ENCODE measurements at places on chromosomes 16 and 17.

DNA sequence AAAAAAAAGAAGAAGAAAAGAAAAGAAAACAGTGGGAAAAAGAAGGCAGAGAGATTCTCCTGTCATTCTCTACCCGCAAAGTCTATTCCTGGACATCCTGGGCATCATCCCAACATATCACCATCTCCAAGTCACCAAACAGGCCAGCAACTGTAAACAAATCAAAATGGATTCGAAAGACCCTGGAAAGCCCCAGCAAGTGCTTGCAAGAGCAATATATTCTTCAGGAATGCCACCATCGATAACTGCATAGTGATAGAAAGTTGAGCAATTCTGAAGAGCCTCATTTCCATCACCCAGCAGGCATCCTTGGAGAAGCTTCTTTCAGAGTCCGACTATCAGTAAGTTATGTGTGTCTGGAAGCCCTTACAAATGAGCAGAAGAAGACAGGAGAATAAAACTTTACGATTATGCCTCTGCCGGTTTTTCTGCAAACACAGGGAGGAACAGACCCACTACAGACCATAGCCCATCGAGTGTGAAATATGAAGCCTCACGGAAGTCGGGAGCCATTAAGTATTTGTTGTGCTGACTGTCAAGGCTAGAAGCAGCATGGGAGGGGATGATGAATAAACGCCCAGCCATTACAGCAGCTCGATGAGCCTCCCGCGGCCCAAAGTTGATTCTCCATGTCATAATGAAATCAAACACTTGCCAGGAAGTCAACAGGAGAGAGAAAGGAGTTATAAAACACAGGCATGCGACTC lies 64.5 kb upstream of the SEC14L1 start:
- DNase-seq, result no peak

- no peak for DNase-seq
Observed at GRCh38 chr16:53404959-53405358, 29.3 kb upstream of the RBL2 start.

DNA sequence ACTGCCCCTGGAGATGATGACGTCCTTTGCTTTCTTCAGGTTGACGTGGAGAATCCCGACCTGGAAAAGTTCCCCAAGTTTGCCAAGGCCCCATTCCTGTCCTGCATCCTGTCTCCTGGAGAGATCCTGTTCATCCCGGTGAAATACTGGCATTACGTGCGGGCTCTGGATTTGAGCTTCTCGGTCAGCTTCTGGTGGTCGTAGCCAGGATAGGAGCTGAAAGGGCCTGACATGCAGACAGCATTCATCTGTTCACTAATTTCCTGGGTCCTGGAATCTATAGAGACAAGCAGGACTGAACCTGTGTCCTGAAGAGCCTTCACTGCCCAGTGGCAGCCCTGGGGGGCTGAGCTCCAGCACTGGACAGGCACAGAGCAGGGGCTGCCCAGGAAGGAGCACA lies 17.2 kb downstream of the KDM8 start:
- no peak for DNase-seq

- no peak for DNase-seq
Observed at GRCh38 chr17:13263746-13264145, 245.9 kb upstream of the ELAC2 start.

DNA sequence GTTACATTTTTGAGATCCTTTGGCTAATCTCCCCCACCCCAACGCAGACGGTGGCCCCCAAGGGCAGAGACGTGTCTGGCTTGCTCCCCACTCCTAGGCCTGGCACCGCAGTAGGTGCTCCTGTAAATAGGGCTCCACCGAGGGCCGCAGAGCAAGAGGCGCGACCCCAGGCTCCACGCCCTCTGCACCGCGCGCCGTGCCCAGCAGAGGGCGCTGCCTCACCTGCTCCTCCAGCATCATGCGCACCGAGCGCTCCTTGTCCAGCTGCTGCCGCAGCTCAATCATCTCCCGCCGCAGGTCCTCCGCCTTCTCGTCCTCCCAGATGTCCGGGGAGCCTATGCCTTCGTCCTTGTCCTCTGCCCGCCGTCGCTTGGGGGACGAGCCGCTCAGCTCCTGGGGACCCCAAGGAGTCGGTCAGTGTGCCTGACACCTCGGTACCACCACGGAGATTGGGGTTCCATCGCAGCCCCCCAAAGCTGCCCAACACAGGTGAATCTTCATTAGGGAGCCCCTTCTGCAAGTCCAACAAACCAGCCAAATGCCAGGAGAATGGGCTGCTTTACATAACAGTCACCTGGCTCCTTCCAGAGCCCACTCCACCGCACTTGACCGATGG lies 11.2 kb downstream of the TFAP4 start:
- no peak for DNase-seq

GRCh38 chr16:89324056-89325010 lies 106.8 kb downstream of the ZNF778 start:
- DNase-seq, result peak; percentile 77

GRCh38 chr17:37567538-37567937 lies 41.7 kb downstream of the SYNRG start:
- no peak for DNase-seq

GRCh38 chr17:37695726-37696125 lies 49.1 kb downstream of the HNF1B start:
- DNase-seq, result no peak

DNA sequence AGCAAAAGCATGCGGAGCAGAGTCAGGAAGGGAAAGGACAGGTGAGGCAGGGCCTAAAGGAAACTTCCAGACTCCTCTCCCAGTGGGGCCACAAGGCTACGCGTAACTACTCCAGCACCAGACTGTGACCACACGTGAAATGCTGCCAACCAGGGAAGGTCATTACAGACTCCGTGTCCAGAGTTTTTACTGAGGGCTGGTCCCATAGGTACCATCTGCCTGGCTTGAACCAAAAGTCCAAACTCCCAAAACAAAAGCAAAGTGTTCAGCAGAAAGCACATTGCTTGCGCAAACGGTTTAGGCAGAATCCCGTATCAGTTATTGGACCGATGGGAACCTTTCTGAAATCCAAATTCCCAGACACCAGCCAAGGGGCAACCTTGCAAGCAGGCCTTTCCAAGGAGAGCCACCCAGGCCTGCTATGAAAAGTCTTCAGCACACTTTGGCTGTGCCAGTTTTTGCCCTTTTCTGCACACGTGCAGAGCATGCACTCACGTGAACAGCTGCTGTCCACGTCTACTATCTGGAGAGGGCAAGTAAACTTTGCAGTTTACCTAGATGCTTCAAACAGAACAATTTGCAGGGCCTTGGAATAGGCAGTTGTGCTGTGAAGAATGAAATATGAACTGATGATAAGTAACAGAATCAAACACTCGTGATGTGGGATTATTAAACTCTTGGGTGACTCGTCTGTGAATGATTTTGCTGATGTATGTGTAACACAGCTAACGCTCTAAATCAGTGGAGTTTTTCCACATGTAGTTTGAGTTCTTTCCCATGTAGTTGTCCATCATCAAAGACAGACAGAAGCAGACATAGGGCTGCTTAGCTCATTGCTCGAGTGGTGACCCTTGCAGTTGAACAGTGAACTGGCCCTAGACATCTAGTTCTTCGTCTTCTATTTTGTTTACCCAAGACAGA lies 58.1 kb upstream of the CRISPLD2 start:
- DNase-seq, result no peak

DNA sequence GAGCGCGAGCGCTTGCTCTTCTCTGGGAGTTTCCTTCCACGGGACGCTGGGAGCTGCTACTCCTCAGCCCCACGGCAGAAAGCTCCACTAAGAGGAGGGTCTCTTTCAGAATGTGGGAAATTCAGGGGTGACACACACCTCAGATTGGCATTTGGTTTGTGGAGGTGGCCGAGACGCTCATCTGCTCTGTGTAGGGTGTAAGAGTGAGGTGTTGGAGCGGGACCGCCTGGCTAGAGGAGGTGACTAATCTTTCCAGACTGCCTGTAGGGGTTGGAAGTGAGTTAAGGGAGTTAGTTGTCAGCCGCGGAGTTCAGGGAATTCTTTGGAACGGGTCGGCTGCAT lies 735 bp downstream of the PSMD11 start:
- DNase-seq, result peak; percentile 69

- DNase-seq, result peak; percentile 60
Observed at GRCh38 chr16:82639666-82640336, 13.0 kb downstream of the CDH13 start.

DNA sequence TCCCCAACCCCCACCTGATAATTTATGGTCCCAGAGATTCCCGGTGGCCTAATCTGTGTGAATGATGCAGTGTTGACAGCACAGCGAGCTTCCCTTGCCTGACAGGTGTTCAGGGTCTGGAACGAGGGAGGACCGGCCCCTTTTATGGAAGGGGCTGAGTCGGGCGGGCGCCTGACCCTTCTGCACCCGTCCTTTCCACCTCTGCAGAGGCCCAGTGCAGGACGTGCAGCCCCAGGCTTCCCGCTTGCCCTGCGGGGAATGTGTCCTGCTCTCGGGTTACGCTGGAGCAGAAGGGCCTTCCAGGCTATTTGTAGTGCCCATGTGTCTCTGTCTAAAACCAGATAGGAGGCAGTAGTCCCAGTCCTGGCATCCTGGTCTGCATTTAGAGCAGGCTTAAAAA lies 16.2 kb downstream of the SMTNL2 start:
- no peak for DNase-seq

DNA sequence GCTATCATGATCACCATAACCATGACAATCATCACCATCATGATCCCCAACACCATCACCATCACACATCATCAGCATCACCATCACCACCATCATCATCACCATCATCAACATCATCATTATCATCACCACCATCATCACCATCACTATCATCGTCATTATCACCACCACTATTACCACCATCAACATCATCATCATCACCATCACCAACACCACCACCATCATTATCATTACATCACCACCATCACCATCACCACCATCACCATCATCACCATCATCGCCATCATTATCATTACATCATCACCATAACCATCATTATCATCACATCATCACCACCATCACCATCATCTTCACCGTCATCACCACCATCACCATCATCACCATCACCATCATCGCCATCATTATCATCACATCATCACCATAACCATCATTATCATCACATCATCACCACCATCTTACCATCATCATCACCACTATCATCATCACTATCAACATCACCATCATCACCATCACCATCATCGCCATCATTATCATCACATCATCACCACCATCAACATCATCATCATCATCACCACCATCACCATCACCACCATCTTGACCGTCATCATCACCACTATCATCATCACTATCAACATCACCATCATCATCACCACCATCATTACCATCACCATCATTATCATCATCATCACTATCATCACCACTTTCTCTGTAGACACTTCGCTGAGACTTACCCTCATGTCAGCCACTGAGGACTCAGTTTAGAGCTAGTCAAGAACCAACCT lies 366.0 kb downstream of the C16orf95 start:
- DNase-seq, result no peak

DNA sequence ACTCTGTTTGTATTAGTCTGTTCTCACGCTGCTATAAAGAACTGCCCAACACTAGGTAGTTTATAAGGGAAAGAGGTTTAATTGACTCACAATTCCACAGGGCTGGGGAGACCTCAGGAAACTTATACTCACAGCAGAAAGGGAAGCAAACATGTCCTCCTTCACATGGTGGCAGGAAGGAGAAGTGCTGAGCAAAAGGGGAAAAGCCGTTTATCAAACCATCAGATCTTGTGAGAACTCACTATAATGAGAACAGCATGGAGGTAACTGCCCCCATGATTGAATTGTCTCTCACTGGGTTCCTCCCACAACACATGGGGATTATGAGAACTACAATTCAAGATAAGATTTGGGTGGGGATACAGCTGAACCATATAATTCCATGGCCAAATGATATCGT lies 30.9 kb downstream of the ABCC1 start:
- DNase-seq, result no peak

DNA sequence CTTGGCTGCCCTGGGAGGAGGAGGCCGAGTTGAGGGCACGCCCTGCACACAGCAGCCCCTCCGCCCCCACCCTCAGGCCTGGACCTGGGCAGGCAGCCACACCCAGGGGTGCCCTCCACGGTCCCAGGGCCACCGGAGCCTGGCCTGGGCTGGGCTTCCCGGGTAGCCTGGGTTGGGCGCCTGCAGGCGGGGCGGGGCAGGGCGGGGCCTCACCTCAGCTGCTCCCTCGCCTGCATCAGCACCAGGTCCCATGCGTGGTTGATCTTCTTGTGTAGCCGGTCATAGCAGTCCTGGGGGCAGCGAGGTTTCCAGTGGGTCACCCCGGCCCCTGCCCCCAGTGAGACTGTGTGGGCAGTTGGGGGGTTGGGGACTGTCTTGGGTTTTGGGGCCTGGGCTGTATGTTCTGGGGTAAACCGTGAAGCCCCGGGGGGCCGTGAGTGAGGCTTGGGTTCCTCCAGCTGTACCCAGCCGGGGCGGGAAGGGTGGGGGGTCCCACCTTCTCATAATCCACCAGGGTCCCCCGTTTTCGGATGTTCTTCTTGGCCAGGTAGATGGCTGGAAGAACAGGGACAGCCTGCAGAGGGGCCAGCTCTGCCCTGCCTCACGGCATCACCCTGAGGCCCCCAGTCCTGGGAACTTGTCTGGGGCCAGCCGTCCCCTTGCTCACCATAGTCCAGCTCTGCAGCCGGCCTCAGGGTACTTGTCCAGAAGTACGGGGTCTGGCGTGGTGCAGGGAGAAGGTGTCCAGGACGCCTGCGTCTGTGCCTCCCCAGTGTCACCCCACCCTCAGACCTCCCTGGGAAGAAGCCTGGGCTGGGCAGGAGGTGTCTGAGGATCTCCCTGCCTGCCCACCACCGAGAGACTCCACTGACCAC lies 2.0 kb downstream of the RGS11 start:
- no peak for DNase-seq

- peak; percentile 78 for DNase-seq
Observed at GRCh38 chr17:15123593-15124263, 141.4 kb downstream of the PMP22 start.

DNA sequence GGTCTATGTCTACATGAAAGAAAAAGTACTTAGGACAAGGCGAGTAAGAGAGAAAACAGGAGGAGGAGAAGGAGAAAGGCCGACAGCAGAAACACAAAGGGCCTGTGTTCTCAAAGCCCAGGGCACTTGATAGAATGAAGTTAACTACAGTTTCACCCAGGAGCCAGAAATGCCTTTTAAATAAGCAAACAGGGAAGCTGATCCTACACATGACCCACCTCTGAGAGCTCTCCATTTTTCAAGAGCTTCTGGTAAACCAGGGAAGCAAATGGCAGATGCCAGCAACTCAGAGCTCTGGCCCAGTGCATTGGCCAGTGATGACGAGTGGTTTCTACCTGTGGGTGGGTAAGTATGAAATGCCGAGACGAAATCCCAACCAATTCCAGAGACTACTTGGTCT lies 163.4 kb downstream of the ZFHX3 start:
- DNase-seq, result no peak

- DNase-seq, result peak; percentile 85
Observed at GRCh38 chr17:47275245-47275984, 21.8 kb downstream of the ITGB3 start.

DNA sequence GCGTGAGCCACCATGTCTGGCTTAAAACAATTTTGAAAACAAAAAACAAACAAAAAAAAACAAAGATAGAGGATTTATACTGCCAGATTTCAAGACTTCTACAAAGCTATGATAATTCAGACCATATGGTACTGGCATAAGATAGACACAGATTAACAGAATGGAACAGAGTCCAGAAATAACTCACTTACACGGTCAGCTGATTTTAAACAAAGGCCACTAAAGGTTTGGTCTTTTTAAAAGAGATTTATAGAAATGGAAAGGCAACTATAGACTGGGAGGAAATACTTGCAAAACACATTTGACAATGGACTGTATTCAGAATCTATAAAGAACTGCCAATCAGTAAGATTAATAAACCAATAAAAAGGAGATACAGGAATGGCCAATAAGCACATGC lies 48.6 kb upstream of the MNT start:
- DNase-seq, result peak; percentile 37
